Stomach (tissue), 19 donors: ENCODE measurements at places on chromosomes 6 and 20. TPM values are rescaled to one million over a fixed set of nuclear protein-coding genes. Genes with fewer than 3 reads are reported as not detected.

DNA sequence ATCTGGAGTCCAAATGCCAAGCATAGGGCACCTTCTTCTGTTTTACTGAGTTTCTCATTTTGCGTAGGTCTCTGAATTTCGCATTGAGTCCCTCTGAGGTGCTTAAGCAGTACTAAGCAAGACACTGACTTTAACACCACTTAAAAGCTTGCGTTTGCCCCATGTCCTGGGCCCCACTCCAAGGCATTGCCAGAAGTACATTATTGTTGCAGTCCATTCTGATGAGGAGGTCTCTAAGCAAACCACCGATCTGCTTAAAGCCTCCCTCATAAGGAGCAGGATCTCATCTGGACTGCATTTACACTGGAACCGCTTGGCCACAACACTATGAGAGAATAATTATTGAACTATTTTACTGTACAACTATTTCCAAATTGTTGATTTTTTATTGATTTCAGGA is 16.3 kb downstream of the BMP2 start:
- H3K4me1 ChIP-seq, result peaks cover 4% of the 10 kb centered on the region
- no peaks in the 10 kb centered on the region for H3K27me3 ChIP-seq
- no peak for DNase-seq
- H3K36me3 ChIP-seq, result peaks cover under 1% of the 10 kb centered on the region

Gene RCAN2
- 69.2 TPM for total RNA-seq

- H3K4me1 ChIP-seq, result no peaks in the 10 kb centered on the region
- no peaks in the 10 kb centered on the region for H3K36me3 ChIP-seq
- DNase-seq, result no peak
- H3K4me3 ChIP-seq, result no peak overlapping the region
- H3K27me3 ChIP-seq, result no peaks in the 10 kb centered on the region
These were observed 140.2 kb upstream of the FAM83B start for GRCh38 chr6:54706391-54706790.

- peaks cover 2% of the 10 kb centered on the region for H3K4me1 ChIP-seq
- H3K27me3 ChIP-seq, result no peaks in the 10 kb centered on the region
These were observed 378.7 kb upstream of the SOX4 start for GRCh38 chr6:21214738-21215448.

GRCh38 chr6:165487347-165487746 is 175.7 kb downstream of the PDE10A start:
- no peak overlapping the region for H3K4me3 ChIP-seq
- H3K36me3 ChIP-seq, result no peaks in the 10 kb centered on the region
- no peaks in the 10 kb centered on the region for H3K4me1 ChIP-seq
- no peak overlapping the region for H3K27ac ChIP-seq
- H3K27me3 ChIP-seq, result no peaks in the 10 kb centered on the region

DNA sequence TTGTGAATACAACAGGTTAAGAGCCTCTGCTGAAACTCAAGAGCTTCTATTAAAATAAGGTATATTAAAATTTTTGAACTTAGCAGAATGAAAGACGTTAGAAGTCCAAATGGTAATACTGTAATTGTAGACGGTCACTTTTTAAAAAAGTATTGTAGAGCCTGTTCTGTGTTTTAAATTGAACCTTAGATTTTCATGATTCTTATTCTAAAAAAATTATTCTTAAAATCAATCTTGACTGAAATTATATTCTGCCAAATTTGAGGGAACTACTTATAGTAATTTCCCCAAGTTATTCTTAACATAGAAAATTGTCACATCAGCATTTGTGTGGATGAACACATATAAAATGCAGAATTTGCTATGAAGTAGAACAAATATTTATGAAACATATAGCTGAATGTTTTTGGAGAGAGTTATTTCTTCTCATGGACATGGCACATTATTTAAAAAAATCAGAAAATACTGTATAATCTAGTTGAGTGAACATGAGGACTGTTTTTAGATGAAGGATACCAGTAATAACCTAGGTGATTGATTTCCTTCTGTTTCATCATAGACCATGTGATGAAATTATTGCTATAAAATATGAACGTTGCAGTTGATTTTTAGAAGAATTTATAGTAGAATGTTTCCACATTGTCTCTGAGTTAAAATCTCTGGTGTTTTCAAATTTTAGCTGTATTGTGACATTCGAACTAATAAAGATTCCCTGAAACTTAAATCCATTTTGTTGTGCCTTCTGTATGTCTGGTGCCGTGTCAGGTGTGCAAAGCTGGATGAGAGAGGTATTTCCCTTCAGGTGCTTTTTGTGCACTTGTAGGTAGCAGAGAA is 2.8 kb downstream of the TBPL1 start:
- H3K27me3 ChIP-seq, result no peaks in the 10 kb centered on the region
- H3K4me3 ChIP-seq, result no peak overlapping the region
- H3K4me1 ChIP-seq, result peaks cover 73% of the 10 kb centered on the region
- DNase-seq, result no peak

Gene PRR18
- total RNA-seq, result not detected

DNA sequence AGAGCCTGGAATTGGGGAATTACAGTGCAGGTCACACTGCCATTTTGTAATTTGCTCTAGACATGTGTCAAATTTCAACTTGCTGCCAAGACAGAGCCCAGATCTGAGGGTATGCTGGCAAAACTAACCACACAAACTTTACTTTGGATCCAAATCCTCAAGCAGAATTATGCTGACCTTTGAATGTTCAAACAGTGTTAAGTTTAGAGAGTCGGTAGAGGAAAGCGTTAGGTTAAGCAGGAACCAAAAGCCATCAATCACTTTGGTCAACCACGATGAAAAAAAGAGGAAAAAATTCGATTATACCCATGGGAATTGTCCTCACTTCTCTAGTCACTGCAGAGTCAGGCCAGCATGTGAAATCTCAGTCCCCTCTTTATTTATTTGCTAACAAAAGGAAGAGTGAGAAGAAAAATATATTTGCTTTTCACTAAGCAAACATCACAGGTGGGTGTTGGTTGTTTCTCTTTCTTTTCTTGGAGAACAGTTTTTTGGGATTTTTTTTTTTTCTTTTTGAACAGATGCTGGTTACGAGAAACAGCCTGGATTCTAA is 105.1 kb upstream of the ADGRF1 start:
- no peak for DNase-seq
- H3K27ac ChIP-seq, result peak overlapping the region; percentile 53
- peaks cover 33% of the 10 kb centered on the region for H3K4me1 ChIP-seq
- no peaks in the 10 kb centered on the region for H3K27me3 ChIP-seq
- no peaks in the 10 kb centered on the region for H3K36me3 ChIP-seq
- H3K4me3 ChIP-seq, result no peak overlapping the region

GRCh38 chr20:47244451-47244850 is 112.0 kb downstream of the ZMYND8 start:
- H3K27ac ChIP-seq, result no peak overlapping the region
- peaks cover 85% of the 10 kb centered on the region for H3K36me3 ChIP-seq
- no peaks in the 10 kb centered on the region for H3K27me3 ChIP-seq
- DNase-seq, result no peak
- peaks cover 9% of the 10 kb centered on the region for H3K4me1 ChIP-seq

DNA sequence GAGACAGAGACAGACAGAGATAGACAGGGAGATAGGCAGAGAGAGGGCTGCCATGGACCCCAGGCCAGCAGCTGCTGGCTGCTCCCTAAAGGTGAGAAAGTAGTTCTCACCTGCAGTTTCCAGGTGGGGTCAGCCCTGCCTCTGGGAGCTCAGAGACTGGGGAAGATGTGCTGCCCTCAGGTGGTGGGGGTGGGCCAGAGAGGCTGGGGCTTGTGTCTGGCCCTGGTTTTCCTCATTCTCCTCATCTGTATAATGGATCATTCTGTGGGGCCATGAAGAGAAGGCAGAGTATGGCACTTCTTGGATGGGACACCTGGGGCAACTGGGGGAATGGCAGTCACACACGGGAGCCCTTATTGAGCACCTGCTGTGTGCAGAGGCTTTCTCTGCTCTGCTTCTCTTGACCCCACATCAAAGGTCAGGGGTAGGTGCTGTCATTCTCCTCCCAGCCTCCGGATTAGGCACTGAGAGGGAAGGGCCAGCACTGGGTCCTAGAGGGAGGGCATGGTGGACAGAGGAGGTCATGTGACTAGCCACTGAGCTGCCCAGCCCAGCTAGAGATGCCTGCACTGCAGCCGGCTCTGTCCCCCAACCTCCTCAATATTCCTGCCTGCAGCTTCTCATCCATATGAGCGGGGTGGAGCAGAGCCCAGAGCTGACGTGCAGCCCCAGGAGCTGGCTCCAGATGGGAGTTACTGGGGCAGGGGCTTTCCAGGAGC is 4.1 kb downstream of the ANGPT4 start:
- no peaks in the 10 kb centered on the region for H3K4me1 ChIP-seq
- no peak overlapping the region for H3K27ac ChIP-seq
- no peaks in the 10 kb centered on the region for H3K27me3 ChIP-seq
- H3K36me3 ChIP-seq, result no peaks in the 10 kb centered on the region
- H3K4me3 ChIP-seq, result no peak overlapping the region

GRCh38 chr6:11614534-11615213 is 77.1 kb downstream of the TMEM170B start:
- H3K27me3 ChIP-seq, result no peaks in the 10 kb centered on the region
- H3K36me3 ChIP-seq, result no peaks in the 10 kb centered on the region
- no peak for DNase-seq
- peak overlapping the region; percentile 38 for H3K27ac ChIP-seq
- peaks cover 7% of the 10 kb centered on the region for H3K4me1 ChIP-seq

GRCh38 chr20:58239216-58239615 is 10.8 kb upstream of the ANKRD60 start:
- H3K4me3 ChIP-seq, result no peak overlapping the region
- no peak for DNase-seq
- no peaks in the 10 kb centered on the region for H3K27me3 ChIP-seq
- H3K4me1 ChIP-seq, result peaks cover 15% of the 10 kb centered on the region

Gene MTHFD1L
- 13.8 TPM for total RNA-seq

- H3K27ac ChIP-seq, result no peak overlapping the region
- H3K4me1 ChIP-seq, result no peaks in the 10 kb centered on the region
- DNase-seq, result no peak
- no peaks in the 10 kb centered on the region for H3K27me3 ChIP-seq
These were observed 579.9 kb downstream of the EPM2A start for GRCh38 chr6:145155411-145155810.
